NCI-H2029 (cell line): ENCODE measurements at places on chromosomes 7 and 10.

DNA sequence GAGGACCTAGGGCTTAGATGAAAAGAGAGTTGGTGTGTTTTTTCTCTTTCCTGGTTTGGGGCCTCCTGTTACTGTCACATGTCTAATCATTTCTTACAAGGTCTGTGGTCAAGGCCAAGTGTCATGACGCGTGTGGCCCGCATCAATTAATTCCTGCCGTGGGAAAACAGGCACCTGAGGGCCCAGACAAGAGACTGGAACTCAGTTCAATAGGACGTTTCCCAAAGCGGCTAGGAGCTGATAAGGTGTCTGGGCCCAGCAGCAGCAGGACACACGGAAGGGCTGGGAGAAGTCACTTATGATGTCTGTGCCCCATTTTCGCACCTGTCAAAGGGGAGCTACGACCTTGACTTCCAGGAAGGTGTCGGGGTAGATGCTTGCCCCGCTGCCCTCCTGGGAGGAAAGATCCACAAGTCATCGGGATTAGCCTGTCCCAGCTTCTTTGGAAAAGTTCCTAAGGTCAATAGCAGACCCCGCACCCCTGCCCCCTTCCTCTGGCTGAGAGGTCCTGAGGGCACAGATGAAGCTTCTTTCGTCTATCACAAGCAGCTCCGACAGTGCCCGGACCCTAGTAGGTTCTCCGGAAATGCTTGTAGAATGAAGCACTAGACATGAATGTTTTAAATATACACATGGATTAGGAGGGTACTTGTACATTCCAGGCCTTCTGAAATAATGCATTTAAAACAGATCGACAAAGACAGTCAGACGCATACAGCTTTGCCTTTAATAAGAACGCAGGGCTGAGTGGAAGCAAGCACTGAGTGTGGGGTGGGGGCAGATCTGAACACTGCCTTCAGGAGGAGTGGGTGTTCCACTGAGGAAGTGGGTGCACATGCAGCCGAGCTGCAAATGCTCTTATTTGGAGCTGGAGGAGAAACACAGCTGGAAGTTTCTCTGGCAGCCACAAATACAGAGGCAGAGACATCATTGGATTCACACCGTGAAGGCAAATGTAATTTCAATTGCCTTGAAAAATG lies 237.5 kb upstream of the GRB10 start:
- DNase-seq: no peak

GRCh38 chr7:141072548-141073172 lies 1.2 kb upstream of the TMEM178B start:
- DNase-seq: peak; percentile 84

- no peak for DNase-seq
Measured at GRCh38 chr7:85567983-85568382, 381.1 kb upstream of the SEMA3D start.

DNA sequence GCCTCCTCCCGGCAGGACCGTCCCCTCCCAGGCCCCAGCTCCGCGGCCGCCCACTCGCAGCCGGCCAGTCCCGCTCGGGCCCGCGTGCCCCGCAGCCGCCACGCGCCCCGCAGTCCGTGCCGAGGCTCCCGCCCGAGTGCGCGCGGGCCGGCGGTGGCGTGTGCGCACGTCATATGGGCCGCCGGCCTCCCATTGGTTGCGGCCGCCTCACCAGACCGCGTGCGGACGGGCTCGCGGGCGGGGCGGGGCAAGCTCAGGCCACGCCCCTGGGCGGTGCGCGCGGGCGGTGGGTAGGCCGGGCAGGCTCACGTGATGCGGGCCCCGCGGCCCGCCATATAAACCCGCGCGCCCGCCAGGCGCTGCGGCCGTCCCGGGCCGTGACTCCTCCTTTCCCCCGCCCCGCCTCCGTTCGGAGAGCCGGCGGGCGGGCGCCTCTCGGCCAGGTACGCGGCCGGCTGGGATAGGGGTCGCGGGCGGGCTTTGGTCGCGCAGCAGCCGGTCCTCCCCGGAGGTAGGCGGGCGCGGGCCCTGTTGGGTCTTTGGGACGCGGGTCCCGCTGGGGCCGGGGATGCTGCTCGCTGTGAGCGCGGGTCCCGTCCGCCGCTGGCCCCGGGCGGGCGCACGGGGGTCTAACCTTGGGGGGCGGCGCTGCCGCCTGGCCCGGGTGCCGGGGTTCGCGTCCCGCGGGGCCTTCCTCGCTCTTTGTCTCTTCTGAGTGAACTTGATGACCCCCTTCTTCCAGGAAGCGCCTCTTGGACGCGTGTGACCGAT lies at the start of gene INSIG1:
INSIG1 (plus strand) TSS at position 362 of the 771 bp plus-strand sequence; CDS start at position 770, 408 bp downstream.
- peak; percentile 84 for DNase-seq
